Activated CD4-positive, alpha-beta T cell treated with anti-CD3 and anti-CD28 coated beads, Interleukin-2, amount 50 U/mL, for 1 hour (primary cell): ENCODE measurements at places on chromosomes 5 and 9.

GRCh38 chr9:126587187-126588185 lies 26.2 kb upstream of the LMX1B start:
- DNase-seq, result no peak

- DNase-seq, result no peak
These were observed 4.6 kb downstream of the SIT1 start for GRCh38 chr9:35646153-35646532.

DNA sequence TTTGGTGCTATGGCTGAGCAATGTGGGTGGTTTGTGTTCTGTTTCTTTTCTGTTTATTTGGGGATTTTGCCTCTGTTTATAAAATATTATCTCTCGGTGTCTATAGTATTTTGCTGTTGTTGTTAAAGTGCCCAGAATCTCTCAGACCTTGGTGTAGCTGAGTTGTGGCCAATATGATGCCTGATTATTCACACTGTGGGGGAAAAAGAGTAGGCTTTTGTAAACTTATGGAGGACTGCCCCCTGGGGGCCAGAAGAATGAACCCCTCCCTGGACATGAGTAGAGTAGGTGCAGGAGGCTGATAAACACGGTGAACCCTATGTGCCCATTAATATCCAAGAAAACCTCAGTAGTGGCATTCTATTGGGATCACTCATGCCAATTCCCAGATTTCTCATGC lies 49.0 kb upstream of the DPYSL3 start:
- no peak for DNase-seq

DNA sequence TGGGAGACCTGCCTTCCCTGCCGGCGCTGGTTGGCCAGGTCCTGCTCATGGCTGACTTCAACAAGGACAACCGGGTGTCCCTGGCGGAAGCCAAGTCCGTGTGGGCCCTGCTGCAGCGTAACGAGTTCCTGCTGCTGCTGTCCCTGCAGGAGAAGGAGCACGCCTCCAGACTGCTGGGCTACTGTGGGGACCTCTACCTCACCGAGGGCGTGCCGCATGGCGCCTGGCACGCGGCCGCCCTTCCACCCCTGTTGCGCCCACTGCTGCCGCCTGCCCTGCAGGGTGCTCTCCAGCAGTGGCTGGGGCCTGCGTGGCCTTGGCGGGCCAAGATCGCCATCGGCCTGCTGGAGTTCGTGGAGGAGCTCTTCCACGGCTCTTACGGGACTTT lies 10.6 kb downstream of the DIPK1B start:
- DNase-seq, result no peak

DNA sequence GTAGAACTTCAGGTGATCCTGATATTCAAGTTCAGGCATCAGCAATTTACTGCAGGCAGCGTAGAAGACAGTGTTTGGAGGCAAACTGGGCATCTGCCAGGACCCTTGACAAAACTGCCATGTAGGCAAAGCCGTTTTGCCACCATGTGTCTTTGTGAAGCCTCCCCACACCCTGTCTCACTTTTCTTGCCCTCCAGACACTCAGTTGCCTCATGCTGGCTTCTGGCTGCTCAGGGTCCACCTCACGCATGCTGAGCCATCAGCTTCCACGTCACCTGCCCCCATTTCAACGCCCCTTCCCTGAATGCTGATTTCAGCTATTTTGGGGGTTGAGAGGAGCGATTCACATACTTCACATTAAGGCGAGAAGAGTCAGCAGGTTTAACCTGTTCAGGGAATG lies 165.2 kb upstream of the KLF9 start:
- no peak for DNase-seq

- DNase-seq, result no peak
These were observed 1016.8 kb upstream of the DMAC1 start for GRCh38 chr9:8816361-8816760.

DNA sequence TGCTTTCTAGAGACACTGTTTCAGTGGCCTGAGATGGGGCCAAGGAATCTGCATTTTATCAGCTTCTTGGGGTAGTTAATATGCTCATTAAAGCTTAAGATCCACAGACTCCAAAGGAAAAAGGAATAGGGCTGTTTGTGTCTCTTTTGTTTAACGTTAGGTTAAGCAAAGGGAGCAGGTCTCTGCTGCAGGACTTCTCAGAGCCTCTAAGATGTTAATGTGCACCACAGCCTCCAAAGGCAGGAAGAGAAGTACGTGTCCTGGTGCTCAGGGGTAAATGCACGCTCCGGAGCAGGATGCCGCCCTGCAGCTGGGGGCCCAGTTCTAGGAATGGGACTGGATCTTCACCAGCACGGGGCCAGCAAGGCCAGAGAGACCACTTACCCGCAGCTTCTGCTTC lies 19.6 kb downstream of the SPARC start:
- no peak for DNase-seq

DNA sequence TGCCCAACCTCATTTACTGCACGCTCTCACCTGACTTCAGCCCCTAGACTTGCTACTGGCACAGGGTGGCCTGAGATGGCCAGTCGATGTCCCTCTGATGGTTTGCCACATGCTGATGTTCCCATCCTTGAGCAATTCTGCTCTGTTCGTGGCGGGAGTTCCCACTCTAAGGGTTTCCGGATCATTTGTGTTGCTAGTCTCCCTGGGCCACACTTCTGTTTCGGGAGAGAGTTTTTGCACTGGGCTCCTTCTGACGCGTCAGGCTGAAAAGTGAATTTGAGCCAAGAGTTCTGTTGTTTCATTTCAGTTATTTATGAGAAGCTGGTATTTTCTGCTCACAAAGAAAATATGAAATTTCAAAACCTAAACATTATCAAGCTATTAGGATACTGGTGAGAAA lies 597.7 kb downstream of the BNC2 start:
- no peak for DNase-seq

DNA sequence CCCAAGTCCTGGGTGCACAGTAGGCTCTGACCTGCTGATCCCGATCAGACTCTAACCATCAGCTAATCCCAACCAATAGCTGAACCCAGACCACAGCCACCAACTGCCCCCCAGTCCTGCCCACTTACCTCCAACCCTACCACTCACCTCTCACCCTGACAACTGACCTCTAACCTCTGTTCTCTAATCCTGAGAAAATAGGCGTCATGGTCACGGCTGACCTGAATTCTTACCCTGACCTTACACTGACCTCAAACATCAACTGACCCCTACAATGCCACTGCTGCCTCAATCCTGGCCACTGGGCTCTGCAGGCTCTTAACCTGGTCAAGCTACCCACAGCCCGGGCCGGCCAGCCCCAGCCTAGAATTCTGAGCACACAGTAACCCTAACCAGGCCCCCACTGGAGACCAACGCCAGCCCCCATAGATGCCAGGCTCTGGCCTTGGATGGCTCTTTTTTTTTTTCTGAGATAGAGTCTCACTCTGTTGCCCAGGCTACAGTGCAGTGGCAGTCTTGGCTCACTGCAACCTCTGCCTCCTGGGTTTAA lies 63.8 kb upstream of the ASS1 start:
- no peak for DNase-seq

- DNase-seq, result no peak
These were observed 23.2 kb upstream of the ADAMTS16 start for GRCh38 chr5:5116956-5117355.

GRCh38 chr5:158619083-158619788 lies 480.5 kb downstream of the EBF1 start:
- DNase-seq, result no peak

- no peak for DNase-seq
These were observed 27.9 kb downstream of the BDP1 start for GRCh38 chr5:71483355-71483754.

GRCh38 chr5:14313986-14314690 lies 171.0 kb downstream of the TRIO start:
- no peak for DNase-seq

- no peak for DNase-seq
These were observed 37.8 kb downstream of the SCGB3A1 start for GRCh38 chr5:180553530-180553929.
